ENCODE measurements at places on chromosomes 4 and X.

- no peak for DNase-seq
These were observed 48.9 kb downstream of the PDLIM5 start for GRCh38 chr4:94500685-94501084.

DNA sequence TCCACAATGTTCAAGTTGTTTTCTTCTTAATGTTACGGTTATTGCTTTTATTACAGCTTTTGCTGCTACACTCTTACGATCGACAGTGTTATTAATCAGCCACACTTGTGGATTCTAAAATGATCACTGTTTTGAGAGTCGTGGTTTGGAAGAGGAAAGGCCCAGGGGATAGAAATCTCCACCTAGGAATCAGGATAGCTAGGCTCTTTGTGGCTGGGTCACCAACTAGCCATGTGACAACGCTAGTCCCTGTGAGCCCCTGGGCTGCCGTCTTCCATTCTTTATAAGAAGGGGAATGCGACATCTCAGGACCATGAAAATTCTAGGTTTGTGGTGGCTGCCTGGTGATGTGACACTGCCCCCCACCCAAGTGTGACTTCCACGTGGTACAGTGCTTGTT lies 380 bp downstream of the SLC34A2 start:
- DNase-seq: no peak

GRCh38 chrX:112653017-112653416 lies 26.7 kb downstream of the LHFPL1 start:
- DNase-seq: no peak

DNA sequence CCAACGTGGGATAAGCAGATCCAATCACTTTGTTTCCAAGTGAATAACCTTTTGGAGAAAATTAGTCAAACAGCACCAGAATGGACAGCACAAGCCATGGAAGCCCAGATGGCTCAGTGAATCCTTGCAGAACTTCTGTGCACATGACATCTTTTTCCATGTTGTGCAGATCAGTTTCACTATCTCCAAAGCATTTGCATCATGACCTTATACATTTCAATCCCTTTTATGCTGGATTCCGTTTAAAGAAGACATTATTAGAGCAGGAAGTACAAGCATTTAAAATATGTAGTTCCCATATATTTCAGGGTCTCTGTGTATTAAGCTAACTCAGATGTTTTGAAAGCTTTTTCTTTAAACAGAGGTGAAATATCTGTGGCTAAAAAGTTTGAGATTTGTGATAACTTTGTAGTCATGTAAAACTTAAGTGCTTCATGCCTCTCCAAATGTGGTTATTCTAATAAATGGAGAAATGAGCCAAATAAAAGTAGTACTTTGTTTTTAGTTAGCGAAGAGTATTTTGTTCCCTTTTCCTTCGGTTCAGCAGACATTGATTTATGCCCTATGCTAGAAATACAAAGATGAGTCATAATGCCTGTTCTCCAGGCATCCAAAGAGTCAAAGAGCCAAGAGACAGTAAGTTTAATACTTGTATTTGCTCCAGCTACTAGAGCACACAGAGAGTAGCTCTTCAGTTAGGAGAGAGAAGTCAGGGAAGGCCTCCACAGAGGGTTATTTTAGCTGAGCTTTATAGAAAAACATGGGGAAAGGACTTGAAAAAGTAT lies 39.0 kb downstream of the PLAC8 start:
- no peak for DNase-seq

- DNase-seq: no peak
These were observed 80.5 kb downstream of the ZNF330 start for GRCh38 chr4:141301216-141301615.

GRCh38 chr4:10050261-10050661 lies 29.0 kb upstream of the SLC2A9 start:
- DNase-seq: no peak

DNA sequence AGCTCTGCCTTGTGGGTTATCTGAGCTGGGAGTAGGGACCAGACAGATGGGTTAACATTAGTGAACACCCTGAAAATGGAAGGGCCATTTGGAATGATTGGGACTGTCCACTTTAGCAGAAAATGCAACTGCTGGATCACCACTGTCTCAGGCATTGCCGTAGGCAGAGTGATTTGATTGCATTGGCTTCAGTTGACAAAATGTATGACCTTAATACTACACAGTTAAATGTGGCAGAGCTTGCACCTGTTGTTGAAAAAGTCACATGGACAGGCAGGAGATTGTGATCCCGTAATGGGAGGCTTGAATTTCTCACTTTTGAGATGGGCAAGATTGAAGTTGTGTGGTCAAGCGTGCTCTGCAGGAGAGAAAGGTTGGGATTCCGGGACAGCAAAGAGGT lies 166.5 kb upstream of the PUDP start:
- no peak for DNase-seq

GRCh38 chrX:38799995-38800580 lies 1.2 kb upstream of the MID1IP1 start:
- DNase-seq: no peak

Measured in activated CD4-positive, alpha-beta T cell treated with anti-CD3 and anti-CD28 coated beads, Interleukin-2, Interleukin-6, amounts not matched to agents 100 ng/mL and 50 ng/mL, durations not matched to agents 16 hours and 8 hours (primary cell).